ENCODE measurements at places on chromosomes 7 and 10. TPM values are rescaled to one million over a fixed set of nuclear protein-coding genes. Genes with fewer than 3 reads are reported as not detected.

DNA sequence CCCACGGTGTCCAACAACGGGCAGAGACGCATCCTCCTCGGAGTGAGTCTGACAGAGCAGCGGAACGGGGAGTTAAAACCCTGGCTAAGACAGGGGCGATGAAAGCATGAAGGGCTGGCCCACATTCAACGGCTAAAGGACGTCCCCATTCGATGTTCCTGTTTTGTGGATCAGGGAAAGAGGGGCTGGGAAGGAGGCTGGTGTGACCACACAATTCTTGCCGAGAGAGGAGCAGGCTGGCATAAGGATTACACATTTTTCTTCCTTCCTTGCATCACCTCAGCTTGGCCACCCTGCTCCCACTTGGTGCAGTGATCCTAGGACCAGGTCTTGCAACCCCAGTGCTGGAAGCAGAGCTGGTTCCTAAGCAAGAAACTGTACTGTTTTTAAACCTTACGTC lies 67.7 kb downstream of the GNA12 start:
- DNase-seq: no peak

The ADRA2A gene
- not detected for total RNA-seq

DNA sequence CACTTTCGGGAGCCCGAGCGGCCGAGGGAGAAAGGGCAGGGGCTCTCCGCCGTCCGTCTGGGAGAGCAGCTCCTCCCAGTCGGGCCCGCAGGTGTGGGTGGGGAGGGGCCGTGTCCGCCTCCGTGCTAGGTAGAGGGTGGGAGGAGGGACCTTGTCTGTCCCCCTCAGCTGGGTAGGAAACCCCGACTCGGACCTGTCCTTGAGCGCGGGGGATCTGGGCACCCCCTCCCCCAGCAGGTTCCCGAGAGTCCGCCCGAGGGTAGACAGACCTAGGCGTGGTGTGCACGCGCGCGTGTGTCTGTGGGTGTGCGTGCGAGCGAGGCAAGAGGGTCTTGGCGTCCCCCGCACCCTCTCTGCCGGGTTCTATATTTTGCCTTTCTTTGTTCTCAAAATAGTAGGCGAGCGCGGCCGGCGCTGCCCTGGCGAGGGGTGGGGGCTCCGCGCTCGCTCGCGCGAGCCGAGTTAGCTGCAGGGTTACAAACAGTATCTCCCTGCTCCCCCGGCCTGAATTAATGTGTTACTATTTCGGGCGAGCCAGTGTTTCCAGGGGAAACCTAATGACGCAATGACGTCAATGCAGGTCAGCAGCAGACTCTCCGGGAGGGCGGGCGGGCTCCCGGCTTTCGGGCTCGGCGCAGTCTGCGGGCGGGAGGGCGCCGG lies 73.9 kb upstream of the LEP start:
- DNase-seq: no peak

DNA sequence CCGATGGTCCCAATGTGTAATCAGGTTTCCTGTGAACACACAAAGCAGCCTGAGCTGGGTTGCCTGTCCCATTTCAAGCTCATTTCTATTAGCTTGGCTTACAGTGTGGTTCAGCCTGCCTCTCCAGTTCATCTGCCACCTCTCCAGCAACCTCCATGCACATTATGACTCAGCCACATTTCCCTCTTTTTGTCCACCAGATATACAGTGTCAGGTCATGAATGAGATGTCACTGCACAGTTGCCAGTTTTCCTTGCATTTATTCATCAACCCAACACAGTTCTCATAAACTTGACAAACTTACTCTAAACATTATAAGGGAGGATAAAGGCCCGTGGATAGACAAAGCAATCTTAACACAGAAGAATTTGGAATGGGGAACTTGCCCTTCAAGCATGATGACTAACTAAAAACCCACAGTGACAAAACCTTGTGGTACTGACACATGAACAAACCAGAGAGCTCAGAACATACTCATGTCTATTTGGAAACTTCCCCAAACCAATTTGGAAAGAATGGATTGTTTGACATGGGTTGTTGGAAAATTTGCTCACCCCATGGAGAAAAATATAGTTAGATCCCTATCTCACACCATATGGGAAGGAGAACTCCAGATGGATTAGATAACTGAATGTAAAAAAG lies 2.5 kb upstream of the CFAP58 start:
- no peak for DNase-seq

DNA sequence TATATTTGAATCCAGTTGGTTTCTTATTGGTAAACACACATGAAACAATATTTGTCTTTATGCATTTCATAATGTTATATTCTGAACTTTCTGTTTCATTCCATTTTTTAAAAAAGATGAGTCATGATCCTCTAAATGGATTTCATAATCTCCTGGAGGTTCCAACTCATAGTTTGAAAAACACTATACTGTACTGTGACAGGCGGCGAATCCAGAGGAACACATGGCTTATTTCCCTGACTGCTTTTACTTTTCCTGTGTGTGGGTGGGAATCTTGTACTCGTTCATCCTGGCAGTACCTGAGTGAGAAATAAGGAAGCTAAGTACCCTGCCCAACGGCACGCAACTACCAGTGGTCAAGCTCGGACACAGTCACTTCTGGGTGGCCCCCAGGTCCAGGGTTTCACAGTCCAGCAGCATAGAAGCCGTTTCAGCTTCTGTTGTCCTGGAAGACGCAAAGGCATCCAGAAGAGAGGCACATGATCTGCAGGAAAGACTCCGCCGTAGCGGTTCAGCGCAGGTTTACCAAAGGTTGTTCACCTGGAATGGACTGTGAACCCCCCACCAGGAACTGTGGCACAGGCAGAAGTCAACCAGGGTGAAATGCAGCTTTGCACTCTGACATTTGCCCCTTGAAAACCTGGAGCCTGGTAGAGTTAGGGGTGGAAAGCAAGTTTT lies 117.7 kb downstream of the CCNY start:
- peak; percentile 43 for DNase-seq

DNA sequence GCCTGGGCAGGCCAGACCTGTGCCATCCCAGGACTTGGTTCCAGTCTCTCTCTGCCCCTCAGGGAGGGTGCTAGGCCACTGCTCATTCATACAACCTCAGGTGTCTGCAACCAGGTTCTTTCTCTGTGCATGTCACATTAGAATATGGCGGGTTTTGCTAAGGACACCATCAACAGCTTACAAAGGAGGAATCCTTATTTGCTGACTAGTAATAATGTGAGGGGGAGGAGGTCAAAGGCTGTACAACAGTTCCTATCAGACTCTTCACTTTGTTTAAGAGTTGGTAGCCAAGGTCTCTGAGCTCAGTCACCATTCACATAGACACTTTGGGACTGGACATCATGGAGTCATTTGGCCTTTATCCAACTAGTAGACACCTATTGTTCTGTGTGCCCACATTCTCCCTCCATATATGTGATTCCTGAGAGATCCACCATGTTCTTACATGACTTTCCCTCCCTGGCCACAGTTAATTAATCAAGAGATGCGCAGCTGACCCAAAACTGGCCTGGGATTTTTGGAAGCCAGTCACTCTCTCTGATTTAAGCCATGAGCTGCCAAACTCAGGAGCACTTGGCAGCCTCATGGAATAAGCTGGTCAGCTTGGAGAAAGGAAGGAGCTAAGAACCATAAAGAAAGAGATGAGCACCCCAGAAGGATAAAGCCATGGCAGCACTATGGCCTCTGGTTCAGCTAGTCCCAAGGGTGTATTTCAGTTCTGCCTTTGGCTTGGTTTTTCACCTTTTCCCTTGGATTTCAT lies 51.2 kb downstream of the DPCD start:
- DNase-seq: no peak

The RAMP3 gene
- not detected for total RNA-seq

DNA sequence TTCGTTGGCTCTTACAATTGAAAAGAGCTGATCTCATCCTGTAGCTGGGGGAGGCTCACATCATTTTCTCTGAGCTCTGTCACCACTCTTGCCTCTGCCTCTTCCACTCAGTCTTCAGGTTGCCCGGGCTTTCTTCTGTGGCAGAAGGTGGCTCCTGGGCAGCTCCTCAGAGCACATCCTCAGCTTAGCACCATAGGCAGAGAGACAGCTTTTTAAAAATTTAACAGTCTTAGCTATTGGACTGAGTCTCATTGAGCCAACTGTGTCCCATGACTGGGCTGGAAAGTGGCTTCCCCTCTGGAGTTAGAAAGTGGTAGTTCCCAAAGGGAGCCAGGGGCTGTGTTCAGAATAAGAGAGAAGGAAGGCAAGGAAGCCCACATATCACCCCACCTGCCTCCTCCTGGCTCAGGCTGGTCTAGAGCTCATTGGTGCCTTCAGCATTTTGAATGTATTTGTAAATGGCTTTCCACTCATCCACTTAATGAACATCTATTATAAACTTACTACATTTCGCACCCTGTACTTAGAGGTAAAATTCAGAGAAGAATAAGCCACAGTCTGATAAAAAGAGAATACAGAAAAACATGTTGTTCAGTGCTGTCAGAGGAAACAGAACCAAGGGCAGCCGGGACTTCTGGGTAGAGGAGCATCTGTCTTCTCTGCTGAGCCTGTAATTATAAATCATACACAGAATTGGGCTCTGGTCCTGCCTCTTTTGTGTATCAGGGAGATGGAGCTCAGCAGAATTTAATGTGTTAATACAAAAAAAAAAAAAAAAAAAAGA lies 119.3 kb downstream of the WDFY4 start:
- DNase-seq: no peak

- peak; percentile 20 for DNase-seq
Observed at GRCh38 chr7:815284-816216, 16.7 kb upstream of the SUN1 start.

DNA sequence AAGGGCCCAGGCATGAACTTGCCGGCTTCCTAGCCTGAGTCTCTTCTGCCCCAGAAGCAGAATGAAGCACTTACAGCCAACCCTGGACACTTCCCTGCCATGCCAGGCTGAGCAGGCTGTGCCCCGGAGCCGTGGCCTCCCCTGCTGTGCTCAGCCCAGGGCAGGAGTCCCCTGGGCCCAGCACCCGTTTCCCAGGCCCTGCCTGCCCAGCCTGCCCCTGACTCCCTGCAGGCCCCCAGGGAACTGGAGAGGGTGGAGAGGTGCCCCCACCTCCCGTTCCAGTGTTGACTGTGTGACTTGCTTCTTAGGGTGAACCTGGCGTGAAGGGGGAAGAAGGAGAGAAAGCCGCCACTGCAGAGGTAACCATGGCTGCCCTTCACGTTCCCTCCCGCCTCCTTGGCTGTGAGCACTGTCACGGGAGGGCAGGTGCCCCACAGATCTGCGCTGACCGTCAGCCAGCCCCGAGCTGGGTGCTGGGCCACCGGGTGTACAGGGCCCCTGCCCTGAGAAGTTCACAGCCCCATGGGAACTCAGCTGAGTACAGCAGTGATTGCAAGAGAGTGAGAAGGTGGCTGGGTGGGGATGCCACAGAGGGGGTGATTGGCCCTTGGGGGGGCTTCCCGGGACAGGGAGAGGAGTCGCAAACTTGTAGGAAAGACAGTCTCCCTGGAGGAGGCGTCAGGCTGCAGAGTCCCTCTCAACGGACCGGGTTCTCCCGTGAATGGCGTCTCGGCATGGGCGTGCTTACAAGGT lies 75.9 kb downstream of the MYL10 start:
- no peak for DNase-seq

GRCh38 chr7:151757274-151757673 lies 119.6 kb downstream of the PRKAG2 start:
- DNase-seq: no peak

The DLX6 gene
- total RNA-seq: not detected

DNA sequence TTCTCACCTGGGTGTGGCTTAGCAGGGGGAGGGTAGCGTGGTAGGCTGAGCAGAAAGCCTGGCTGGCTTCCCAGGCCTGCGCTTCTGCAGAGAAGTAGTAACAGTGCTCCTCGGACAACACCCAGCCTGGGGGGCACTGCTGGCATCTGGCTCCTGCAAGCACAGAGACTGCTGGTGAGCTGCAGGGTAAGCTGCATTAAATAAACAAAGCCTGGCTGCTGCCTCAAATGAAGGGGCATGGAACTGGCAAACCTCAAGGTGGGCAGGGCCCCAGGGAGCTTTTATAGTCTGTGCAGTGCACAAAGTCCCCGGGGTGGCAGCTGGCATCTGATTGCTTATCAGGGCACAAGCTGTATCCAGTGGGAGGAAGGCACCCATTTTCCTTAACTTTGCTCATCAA lies 3.9 kb downstream of the KLRG2 start:
- DNase-seq: no peak

DNA sequence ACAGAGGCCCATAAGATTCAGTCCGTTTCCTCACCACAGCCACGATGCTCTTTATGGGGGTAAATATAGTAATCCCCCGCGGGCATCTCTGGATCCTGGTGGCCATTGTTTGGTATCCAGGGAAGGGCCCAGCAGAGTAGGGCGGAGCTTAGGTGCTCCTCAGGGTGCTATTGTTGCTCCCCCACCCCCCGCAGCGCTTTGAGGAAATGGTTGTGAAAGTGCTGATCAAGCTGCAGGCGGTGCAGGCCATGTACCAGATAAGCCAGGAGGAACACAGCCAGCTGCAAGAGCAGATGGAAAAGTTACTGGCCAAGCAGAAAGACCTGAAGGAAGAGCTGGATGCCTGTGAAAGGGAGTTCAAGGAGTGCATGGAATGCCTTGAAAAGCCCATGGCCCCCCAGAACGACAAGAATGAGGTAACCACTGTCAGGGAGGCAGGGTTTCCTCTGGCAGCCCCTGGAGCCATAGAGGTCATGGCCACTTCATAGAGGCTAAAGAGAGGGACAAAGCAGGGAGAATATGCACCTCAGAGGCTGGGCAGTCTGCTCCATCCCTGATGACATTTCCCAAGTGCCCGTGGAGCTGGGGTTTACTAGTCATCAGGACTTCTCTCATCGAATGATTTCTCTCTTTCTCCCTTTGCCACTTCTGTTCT lies 17.6 kb upstream of the FLNC start:
- no peak for DNase-seq

DNA sequence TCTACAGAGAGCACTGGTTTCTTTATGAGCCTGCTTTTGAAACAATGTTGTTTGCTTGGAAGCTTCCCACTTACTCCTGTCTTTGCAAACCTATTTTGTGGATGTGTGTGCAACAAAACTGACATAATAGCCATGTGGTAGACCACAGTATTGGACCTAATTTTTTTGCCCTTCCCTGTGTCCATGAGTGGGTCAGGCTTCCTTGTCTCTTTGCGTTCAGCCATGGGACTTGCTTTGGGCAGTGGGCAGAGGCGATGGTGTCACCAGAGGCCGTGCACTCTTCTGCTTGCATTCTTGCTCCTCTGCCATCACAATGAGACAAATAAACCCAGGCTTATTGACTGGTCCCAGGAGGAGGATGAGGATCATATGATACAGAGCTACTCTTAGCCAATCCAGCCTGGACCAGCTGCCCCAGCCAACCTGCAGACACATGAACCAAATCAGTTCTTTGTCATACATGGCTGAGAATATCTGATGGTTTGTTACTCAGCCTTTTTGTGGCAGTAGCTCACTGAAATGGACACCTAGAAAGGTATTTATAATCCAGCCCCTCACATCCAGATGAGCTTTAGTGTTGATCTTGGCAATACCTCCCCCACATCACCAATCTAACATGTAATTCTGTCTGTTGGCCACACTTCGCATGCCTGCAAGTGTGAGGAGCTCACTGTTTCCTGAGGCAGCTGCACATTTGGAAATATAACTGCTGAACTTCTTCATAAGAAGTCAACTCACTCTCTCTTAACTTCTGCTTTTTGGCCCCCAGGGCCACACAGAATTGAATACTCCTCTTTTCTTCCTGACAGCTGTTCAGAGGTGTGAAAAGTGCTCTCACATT lies 427.8 kb upstream of the ZMIZ1 start:
- DNase-seq: no peak
